Activated CD4-positive, alpha-beta memory T cell treated with anti-CD3 and anti-CD28 coated beads for 36 hours (primary cell): ENCODE measurements at places on chromosomes 12 and 14. TPM values are rescaled to one million over a fixed set of nuclear protein-coding genes. Genes with fewer than 3 reads are reported as not detected.

RHNO1 gene
- 68.0 TPM for total RNA-seq

- H3K4me3 ChIP-seq: no peak overlapping the region
- peak; percentile 69 for DNase-seq
- H3K36me3 ChIP-seq: no peaks in the 10 kb centered on the region
- H3K27me3 ChIP-seq: peaks cover 30% of the 10 kb centered on the region
These were observed 211.7 kb upstream of the FKBP4 start for GRCh38 chr12:2583091-2583497.

GRCh38 chr14:93044556-93044955 lies 71.2 kb downstream of the ITPK1 start:
- H3K27me3 ChIP-seq: no peaks in the 10 kb centered on the region
- peaks cover 9% of the 10 kb centered on the region for H3K4me1 ChIP-seq
- no peak overlapping the region for H3K27ac ChIP-seq
- no peaks in the 10 kb centered on the region for H3K36me3 ChIP-seq

DNA sequence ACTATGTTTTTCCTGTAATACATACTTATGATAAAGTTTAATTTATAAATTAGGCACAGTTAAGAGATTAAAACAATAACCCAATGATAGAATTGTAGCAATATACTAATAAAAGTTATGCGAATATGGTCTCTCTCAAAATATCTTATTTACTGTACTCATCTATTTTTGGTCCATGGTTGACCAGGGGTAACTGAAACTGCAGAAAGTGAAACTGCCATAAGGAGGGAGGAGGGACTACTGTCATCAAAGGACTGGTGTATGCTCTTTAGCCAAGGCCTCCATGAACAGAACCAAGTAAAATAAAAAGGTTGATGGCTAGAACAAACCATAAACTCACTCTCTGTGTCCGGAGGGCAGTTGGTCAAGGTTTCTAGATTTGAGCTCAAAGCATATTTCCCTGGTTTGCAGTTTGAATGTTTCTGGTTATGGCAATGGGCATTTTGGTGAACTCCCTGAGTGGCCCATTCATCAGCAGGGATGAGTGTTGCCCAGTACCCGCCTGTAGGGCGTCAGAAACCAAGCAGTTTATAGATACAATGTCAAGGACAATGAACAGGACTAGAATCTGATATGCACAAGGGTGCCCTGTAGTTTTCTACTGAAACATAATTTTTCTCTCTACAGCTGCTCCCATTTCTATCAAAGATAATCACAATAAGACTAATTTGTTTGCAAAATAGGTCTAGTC lies 19.8 kb downstream of the LEMD3 start:
- H3K27me3 ChIP-seq: no peaks in the 10 kb centered on the region
- peaks cover 51% of the 10 kb centered on the region for H3K4me1 ChIP-seq
- peaks cover 29% of the 10 kb centered on the region for H3K36me3 ChIP-seq

RNASE7 gene
- total RNA-seq: not detected

GRCh38 chr12:65596514-65597091 lies 227.7 kb upstream of the HMGA2 start:
- H3K27me3 ChIP-seq: peaks cover 4% of the 10 kb centered on the region
- H3K27ac ChIP-seq: no peak overlapping the region
- no peak for DNase-seq
- H3K4me3 ChIP-seq: no peak overlapping the region

KRT1 gene
- total RNA-seq: not detected

- no peak overlapping the region for H3K4me3 ChIP-seq
- DNase-seq: no peak
- H3K36me3 ChIP-seq: no peaks in the 10 kb centered on the region
- no peaks in the 10 kb centered on the region for H3K4me1 ChIP-seq
These were observed 32.7 kb upstream of the FAR2 start for GRCh38 chr12:29116414-29116813.

- H3K4me1 ChIP-seq: no peaks in the 10 kb centered on the region
- no peaks in the 10 kb centered on the region for H3K27me3 ChIP-seq
- no peak overlapping the region for H3K27ac ChIP-seq
These were observed 185.9 kb downstream of the PPFIA2 start for GRCh38 chr12:81573228-81573627.

DNA sequence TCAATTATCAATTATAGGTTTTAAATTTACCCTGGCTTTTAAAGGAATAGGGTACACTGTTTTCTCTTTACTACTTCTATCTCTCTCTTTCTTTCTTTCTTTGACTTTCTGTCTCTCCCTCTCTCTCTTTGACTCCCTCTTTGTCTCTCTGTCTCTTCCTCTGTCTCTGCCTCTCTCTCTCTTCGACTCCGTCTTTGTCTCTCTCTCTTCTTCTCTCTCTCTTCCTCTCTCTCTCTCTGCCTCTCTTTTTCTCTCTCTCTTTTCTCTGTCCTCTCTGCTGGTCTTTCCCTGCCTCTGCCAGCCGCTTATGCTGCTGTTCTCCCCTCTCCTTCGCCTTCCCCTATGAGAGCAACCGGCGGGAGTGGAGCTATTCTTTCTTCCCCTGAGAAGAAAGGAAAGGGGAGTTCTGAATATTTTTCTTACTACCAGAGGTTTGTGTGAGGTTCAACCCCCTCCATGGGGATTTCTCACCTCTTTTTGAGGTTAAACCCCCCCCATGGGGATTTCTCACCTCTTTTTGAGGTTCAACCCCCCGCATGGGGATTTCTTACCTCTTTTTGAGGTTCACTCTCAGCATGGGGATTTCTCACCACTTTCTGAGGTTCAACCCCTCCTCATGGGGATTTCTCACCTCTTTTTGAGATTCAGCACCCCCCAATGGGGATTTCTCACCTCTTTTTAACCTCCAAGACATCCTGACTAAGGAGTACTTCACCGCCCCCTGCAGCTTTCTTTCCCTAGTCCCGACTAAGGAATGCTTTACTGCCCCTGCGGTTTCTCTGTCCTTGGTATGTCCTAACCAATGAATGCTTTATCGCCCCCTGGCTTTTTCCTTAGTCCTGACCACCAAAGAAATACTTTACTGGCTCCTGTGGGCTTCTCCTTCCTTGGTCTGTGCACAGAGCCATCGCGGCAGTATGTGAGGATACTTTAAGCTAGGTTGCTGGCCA lies 27.4 kb upstream of the DDHD1 start:
- H3K4me3 ChIP-seq: peak overlapping the region; percentile 3
- H3K36me3 ChIP-seq: peaks cover 2% of the 10 kb centered on the region
- no peaks in the 10 kb centered on the region for H3K27me3 ChIP-seq
- DNase-seq: peak; percentile 75
- H3K4me1 ChIP-seq: peaks cover 41% of the 10 kb centered on the region

DNA sequence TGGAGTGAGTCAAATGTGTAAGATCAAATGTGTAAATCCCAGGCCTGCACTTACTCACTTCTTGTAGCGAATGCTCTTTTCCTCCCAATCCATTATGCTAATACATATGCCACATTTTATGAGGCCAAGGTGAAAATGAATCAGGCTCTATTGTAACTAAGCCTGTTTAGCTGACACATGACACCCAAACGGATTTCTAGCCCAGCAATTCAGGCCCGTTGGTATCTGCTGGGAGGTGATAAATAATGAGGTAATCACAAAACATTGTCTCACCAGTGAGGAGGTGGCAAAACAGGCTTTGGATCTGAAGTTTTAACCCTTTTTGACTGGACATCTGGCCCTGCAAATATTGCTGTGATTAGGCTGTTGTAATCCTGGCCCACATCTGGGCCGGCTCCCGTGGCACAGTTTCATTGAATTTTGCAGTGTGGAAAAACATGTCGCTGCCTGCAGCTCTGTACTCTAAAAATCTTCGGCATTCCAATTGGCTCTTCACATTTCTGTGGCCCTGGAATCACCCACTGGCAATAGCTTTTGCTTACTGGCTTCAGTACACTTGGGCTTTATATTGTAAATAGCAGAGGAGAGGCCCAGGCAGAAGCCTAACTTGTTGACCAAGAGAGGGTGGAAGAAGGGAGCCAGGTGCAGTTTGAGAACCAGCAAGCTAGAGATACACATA lies 106.1 kb downstream of the PAX9 start:
- no peak overlapping the region for H3K27ac ChIP-seq
- no peaks in the 10 kb centered on the region for H3K27me3 ChIP-seq
- no peaks in the 10 kb centered on the region for H3K4me1 ChIP-seq

DNA sequence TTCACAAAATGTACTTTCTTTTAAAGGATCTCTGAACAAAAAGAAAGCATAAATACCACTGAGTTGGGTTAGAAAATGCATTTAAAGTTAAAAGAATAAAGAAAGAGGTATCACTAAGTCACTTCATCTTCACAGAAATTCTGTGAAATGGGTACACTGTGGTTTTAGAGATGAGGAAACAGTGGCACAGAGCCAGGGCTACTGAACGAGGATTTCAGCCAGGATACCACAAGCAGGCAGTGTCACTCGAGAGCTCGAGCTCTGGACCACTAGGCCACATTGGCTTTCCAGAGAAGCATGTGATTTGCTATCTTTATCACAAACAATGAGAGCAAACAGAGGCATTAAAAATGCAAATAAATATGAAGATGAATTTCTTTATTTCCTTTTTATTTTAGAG lies 51.0 kb downstream of the WDHD1 start:
- no peak overlapping the region for H3K27ac ChIP-seq
- no peak overlapping the region for H3K4me3 ChIP-seq
- DNase-seq: no peak
- H3K27me3 ChIP-seq: no peaks in the 10 kb centered on the region
- H3K36me3 ChIP-seq: peaks cover 20% of the 10 kb centered on the region
- H3K4me1 ChIP-seq: no peaks in the 10 kb centered on the region

DNA sequence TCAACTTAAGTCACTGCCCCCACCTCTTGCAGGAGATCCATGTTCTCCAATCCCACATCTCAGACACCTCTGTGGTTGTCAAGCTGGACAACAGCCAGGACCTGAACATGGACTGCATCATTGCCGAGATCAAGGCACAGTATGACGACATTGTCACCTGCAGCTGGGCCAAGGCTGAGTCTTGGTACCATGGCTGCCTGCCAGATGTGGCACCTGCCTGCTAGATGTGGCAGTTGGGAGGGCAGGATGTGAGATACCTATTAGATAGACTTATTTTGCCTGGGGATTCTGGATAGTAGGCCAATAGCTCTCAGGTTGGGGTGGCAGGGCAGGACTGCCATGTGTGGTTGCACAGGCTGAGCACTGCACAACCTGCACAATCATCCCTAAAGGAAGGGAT lies 7.9 kb upstream of the KRT86 start:
- H3K27ac ChIP-seq: no peak overlapping the region
- H3K4me3 ChIP-seq: no peak overlapping the region
- H3K27me3 ChIP-seq: peaks cover 13% of the 10 kb centered on the region
- no peaks in the 10 kb centered on the region for H3K4me1 ChIP-seq
- DNase-seq: no peak

- peaks cover 4% of the 10 kb centered on the region for H3K36me3 ChIP-seq
- peaks cover 17% of the 10 kb centered on the region for H3K4me1 ChIP-seq
- H3K27ac ChIP-seq: no peak overlapping the region
- peak; percentile 50 for DNase-seq
- peaks cover 77% of the 10 kb centered on the region for H3K27me3 ChIP-seq
These were observed 5.1 kb upstream of the NKX2-1 start for GRCh38 chr14:36524874-36525745.

DNA sequence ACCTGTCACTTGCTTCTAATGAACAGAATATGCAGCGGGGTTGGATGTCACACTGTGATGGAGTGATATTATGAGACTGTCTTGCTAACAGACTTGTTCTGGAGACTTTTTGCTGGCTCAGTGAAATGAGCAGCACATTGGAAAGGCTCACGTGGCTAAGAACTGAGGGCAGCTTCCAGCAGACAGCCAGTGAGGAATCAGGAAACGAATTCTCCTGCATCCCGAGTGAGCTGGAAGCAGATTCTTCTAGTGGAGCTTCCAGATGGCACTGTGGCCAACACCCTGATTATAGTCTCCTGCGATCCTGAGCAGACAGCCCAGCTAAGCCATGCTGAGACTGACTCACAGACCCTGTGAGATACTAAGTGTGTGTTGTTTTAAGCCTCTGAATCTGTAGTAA lies 16.1 kb upstream of the TSPAN9 start:
- no peaks in the 10 kb centered on the region for H3K4me1 ChIP-seq
- peaks cover 34% of the 10 kb centered on the region for H3K27me3 ChIP-seq
- no peak overlapping the region for H3K4me3 ChIP-seq
- H3K36me3 ChIP-seq: no peaks in the 10 kb centered on the region
- H3K27ac ChIP-seq: no peak overlapping the region

DNA sequence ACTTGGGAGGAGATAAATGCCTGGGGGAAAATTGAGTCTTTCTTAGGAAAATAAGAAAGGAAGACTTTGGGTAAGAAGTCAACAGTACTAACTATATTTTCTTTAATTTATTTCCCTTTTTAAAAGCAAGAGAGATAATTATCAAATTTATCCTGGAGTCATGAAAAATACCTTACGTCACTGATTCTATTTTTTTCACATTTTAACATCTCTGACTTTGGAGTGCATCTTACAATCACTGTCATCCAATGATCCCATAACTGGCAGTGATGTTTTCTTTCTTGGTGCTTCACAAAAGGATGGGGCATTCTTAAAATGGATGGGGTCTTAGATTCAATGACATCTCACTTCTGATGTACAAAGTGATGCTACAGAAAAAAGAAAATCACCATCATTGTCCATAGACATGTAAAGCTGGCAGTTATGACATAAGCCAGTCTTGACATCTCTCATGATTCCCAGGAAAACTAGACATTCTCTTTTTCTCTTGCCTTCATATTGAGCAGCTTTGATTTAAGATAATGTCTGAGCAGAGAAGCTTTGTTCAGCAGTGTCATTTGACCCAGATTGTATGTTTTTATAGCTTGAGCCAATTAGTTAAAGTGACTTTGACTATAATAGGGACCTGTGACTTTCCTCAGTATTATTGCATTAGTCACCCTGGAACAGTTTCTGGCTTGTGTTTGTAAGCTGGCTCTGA lies 236.2 kb downstream of the EGLN3 start:
- no peak overlapping the region for H3K27ac ChIP-seq
- H3K4me1 ChIP-seq: no peaks in the 10 kb centered on the region
- no peak overlapping the region for H3K4me3 ChIP-seq

GRCh38 chr12:27437839-27438238 lies 8.7 kb upstream of the SMCO2 start:
- H3K36me3 ChIP-seq: no peaks in the 10 kb centered on the region
- no peak for DNase-seq
- peaks cover 6% of the 10 kb centered on the region for H3K4me1 ChIP-seq

DNA sequence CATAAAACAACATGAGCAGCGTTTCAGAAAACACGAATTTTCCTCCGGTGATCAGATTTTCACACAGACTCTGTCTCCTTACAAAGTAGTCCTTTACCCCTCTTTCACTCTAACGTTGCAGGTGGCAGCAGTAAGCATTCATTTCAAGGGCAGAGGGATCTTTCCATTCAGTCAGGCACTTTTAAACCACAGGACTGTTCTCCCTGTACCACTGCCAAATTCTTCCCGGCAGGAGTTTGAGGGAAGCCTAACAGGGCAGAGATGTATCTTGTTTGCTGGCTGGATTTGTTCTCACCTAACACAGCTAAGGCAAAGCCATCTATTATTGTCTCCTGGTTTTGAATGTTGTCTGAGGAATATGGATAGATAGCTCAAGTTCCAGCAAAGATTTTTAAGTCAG lies 1187.3 kb upstream of the SEL1L start:
- H3K4me3 ChIP-seq: no peak overlapping the region
- no peaks in the 10 kb centered on the region for H3K27me3 ChIP-seq
- H3K27ac ChIP-seq: no peak overlapping the region

GRCh38 chr14:66746316-66747006 lies 238.5 kb downstream of the GPHN start:
- no peaks in the 10 kb centered on the region for H3K4me1 ChIP-seq
- no peak overlapping the region for H3K27ac ChIP-seq
- no peaks in the 10 kb centered on the region for H3K27me3 ChIP-seq
- H3K4me3 ChIP-seq: no peak overlapping the region
- H3K36me3 ChIP-seq: peaks cover 10% of the 10 kb centered on the region
